ENCODE measurements at places on chromosomes 13 and 19. TPM values are rescaled to one million over a fixed set of nuclear protein-coding genes. Genes with fewer than 3 reads are reported as not detected.
A peak's percentile ranks its signal among the peaks of the same experiment; 100 is the strongest.

GRCh38 chr13:35157143-35157755, 215.2 kb downstream of the NBEA start:
- peak; percentile 49 for DNase-seq
- H3K27me3 ChIP-seq, result no peaks in the 10 kb centered on the region
- no peaks in the 10 kb centered on the region for H3K4me1 ChIP-seq
- no peak overlapping the region for H3K27ac ChIP-seq

DNA sequence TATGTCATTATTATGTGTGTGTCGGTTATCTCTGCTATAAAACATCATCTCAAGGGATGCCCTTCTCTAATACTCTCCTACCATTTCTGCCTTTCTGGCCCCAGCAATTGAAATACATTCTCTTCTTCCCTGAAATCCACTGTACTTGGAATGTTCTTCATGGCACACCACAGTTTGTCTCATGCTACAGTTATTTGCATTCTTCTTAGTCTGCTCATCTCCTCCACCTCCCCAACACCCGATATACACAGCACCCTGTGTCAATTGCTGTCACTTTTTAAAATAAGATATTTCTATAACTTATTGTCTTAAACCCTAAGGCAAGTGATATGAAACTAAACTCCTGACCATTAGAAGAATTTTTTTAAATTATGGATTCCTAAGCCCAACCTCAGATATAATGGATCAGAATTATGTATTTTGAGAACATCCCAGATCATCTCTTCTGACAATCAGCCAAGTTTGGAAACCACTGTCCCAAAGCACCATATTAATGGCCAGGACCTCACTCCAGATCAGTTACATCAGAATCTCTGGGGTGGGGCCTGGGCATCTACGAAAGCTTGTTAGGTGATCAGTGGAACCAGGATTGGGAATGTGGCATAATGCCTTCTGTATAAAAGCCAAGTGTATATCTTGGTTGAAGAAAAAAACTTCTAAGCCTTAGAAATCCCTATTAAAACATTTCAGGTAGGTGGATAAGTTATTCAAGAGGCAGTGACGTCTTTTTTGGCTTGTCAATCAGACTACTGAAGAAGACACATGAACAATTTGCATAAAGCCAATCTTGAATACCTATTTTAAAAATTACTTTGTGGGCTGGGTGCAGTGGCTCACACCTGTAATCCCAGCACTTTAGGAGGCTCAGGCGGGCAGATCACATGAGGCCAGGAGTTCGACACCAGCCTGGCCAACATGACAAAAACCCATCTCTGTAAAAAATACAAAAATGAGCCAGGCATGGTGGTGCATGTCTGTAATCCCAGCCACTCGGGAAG, 30.0 kb upstream of the KBTBD7 start:
- no peak overlapping the region for H3K27ac ChIP-seq
- DNase-seq, result peak; percentile 32
- H3K27me3 ChIP-seq, result no peaks in the 10 kb centered on the region
- no peaks in the 10 kb centered on the region for H3K4me1 ChIP-seq

DNA sequence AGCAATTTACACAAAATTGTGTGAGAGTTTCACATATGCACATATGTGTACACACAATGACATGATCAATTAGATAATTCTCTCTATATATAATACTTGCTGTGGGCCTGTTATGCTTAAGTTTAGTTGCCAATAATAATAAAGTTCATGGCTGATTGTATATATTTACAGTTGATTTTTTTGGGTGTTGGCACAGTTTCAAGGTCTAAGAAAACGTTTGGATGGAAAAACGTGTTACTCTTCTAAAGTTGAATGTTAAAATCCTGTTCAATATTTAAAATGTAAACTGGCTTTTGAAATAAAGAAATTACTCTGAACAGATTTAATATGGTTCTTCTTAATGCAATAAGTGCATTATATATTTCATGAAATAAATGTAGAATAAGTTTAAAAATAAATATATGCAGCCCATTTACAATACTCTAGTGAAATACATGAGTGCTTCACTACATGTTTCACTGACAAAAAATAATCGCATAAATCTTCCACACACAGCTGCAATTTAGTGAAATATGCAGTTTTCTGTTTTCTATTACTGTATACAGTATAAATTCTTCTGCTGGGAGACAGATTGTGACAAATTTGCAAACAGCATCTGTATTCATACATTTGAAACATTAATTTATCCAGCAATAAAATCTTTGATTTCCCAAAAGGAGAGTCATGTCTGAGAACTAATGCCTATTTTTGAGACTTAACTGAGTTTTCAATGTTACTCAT, 586.9 kb upstream of the KLHL1 start:
- no peak overlapping the region for H3K27ac ChIP-seq
- no peaks in the 10 kb centered on the region for H3K27me3 ChIP-seq
- no peak for DNase-seq
- no peak overlapping the region for H3K4me3 ChIP-seq

The CNN1 gene
- 520 TPM for total RNA-seq

The KCNK6 gene
- total RNA-seq, result 1.5 TPM

DNA sequence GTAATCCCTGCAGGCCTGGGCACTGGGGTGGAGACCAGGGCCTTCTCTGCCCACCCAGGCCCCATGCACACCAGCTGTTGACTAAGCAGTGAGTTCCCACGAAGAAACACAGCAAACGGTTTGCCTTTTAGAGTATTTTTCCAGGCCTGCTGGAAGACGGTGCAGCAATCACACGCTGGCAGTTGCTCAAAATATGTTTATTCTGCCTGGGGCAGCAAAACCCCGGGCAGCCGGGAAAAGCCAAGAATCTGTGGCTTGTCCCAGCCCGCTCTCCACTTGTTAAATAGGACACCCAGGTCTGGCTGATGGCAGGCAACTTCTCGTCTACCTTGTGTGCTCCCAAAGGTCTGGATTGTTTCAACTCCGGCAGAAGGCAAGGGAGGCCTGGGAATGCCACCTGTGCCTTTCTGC, 40.8 kb downstream of the GGACT start:
- H3K27me3 ChIP-seq, result no peaks in the 10 kb centered on the region
- H3K36me3 ChIP-seq, result no peaks in the 10 kb centered on the region
- no peaks in the 10 kb centered on the region for H3K4me1 ChIP-seq
- no peak overlapping the region for H3K4me3 ChIP-seq

The ARHGAP35 gene
- total RNA-seq, result 31.6 TPM

The FBN3 gene
- 6.6 TPM for total RNA-seq

DNA sequence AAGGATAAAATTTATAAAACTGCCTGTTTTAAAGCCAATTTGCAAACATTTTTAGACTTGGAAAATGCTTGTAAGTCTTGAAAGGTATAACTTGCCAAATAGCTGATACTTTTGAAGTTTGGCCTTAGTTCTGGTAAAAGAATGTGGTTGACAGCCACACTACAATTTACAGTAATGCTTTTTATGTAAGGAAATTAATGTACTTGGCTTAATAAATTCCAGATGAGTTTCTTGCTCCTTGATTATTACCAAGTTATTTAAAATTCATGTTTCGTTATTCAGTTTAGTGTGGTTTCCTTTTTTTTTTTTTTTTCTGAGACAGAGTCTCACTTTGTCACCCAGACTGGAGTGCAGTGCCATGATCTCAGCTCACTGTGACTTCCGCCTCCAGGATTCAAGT, 14.9 kb downstream of the LMO7 start:
- H3K4me1 ChIP-seq, result no peaks in the 10 kb centered on the region
- H3K27ac ChIP-seq, result no peak overlapping the region
- no peak overlapping the region for H3K4me3 ChIP-seq
- no peaks in the 10 kb centered on the region for H3K27me3 ChIP-seq
- DNase-seq, result no peak

- peak; percentile 63 for DNase-seq
- peaks cover 16% of the 10 kb centered on the region for H3K27me3 ChIP-seq
- no peak overlapping the region for H3K27ac ChIP-seq
These were observed 294.8 kb downstream of the TSHZ3 start for GRCh38 chr19:31054430-31054829.

DNA sequence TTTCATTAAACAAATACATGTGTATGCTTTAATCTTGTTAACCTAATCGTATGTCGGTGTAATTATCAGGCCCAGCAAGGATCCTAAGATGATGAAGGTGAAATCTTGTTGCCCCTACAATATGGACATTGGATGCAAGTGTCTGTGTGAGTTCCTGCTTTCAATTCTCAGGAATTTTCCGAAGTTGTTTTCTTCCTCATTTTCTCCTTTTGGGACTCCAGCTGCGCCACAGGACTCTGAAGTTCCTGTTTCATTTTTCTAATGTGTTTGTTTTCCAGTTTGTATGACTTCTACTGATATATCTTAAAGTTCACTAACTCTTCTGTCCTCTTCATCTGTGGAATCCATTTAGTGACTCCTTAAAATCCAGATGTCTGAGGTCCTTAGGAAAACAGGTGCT, 11.9 kb upstream of the OR7D2 start:
- DNase-seq, result no peak
- H3K4me3 ChIP-seq, result no peak overlapping the region
- H3K27ac ChIP-seq, result no peak overlapping the region
- no peaks in the 10 kb centered on the region for H3K27me3 ChIP-seq
- H3K36me3 ChIP-seq, result peaks cover 14% of the 10 kb centered on the region

All from cardiac muscle cell (in vitro differentiated cells and primary cell).